ENCODE measurements at places on chromosomes 3 and 15.

GRCh38 chr3:177460047-177460446 is 262.8 kb upstream of the TBL1XR1 start:
- peak; percentile 26 for DNase-seq

DNA sequence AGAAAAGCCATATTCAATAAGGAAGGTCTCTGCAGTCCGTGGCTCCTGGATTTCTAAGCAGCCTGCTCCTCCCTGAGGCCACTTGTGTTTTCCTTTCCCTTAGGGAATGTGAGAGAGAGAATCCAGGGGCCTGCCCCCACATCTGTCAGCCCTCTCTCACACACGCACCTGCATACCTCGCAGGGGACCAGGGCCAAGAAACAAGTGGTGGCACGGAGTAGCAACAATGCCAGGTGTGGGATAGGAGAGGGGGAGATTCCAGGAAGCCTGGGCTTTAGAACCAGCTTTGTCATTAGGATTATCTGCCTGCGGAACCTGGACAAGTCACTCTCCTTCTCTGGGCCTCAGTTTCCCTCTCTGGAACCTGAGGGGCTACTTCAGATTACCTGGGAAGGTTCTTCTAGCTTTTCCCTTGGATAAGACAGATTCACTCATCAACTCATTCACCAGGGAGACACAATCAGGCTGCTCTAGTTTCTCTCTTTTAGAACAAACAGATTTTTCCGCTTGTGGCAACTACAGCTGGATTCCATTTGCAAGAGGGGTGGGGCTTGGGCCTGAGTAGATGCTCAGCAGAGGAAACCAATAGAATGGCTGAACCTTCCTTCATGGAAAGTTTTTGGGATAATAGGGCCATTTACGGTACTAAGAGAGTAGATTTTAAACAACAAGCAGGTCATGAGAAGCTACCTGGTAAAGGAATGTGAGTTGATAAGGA is 19.5 kb downstream of the BCL6 start:
- no peak for DNase-seq

DNA sequence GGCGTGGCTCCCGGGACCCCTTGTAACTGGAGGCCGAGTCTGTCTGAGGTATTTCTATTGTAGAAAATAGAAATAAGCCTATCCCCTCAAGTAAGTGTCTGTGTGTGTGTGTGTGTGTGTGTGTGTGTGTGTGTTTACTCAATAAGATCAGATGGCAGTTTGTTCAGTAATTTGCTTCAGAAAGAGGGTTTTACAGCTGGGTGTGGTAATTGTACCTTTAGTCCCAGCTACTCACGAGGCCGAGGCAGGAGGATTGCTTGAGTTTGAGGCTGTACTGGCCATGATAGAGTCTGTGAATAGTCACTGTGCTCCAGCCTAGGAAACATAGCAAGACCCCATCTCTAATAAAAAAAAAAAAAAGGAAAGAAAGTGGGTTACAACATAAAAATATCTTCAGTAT is 8.7 kb downstream of the SPINT1 start:
- DNase-seq: no peak

GRCh38 chr3:194900854-194901522 is 215.3 kb downstream of the FAM43A start:
- DNase-seq: no peak

DNA sequence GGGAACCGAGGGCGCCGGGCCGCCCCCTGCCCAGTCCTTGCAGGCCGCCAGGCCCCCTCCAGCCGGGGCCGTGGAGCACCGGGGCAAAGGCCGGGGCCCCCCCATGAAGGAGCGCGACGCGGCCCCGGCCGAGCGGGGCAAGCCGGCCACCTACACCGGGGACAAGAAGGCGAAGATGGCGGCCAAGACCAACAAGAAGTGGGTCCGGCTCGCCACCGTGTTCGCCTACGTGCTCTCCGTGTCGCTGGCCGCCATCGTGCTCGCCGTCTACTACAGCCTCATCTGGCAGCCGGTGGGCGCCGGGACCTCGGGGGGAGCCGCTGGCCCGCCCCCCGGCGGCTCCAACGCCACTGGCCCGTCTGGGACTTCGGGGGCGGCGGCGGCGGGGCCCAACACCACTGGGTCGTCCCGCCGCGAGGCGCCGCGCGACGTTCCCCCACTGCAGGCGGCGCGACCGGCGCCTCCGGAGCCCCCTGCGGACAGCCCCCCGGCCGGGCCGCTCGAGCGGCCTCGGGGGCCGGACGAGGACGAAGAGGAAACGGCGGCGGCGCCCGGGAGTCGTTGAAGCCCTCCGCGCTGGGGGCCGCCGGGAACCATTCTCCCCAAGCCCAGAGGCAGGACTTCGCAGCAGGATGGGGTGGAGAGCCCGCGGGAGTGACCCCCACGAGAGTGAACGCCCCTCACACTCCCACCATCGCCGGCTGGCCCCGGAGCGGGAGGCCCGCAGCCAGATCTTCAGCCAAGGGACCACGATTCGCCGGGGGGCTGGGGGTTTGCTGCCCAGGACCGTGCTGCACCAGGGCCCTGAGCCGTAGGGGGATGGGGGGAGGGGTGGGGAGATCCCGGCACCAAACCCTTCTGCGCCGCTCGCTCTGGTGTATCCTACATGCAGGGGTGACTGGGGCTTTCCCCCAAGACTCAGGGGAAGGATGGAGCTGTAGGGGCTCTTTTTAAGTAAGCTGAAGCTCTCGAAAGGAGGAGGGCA is 753 bp downstream of the INAFM2 start:
- DNase-seq: no peak
